ENCODE measurements at places on chromosomes 5 and 9.

- no peak for DNase-seq
Measured at GRCh38 chr5:71013575-71013974, 11.6 kb downstream of the NAIP start.

DNA sequence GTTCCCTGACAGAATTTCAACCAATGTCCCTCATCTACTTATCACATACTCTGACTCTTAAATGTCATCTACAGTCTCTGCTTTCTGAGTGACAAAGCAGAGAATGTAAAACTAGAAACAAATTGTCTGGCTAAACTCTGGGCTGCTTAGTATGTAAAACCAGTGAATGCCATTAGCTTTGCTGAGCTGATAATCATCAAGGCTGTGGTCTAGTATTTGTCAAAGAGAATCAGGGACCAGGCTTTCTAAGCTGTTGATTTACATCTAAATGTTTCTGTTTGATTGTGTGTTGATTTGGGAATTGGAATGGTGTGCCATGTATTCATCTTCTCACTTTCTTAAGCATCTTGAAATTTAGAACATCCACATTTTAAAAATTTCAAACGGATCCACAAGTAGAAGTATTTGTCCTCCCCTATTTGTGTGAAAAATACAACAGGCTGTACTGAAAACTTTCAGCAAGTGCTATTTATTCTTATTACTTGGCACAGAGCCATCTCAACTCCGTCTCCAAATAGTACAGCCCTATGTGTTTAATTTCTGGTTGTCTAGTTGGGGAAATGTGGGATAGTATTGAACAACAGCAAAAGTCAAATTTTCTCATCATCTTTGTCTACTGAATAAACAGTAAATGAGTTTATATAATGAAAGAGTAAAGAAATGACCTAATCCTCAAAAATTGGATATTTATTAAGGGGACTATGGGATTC is 251.5 kb downstream of the KCTD16 start:
- no peak for DNase-seq

- DNase-seq = no peak
Measured at GRCh38 chr5:126274076-126274762, 149.0 kb upstream of the GRAMD2B start.

- no peak for DNase-seq
Measured at GRCh38 chr9:75855509-75855908, 35.0 kb upstream of the PCSK5 start.

DNA sequence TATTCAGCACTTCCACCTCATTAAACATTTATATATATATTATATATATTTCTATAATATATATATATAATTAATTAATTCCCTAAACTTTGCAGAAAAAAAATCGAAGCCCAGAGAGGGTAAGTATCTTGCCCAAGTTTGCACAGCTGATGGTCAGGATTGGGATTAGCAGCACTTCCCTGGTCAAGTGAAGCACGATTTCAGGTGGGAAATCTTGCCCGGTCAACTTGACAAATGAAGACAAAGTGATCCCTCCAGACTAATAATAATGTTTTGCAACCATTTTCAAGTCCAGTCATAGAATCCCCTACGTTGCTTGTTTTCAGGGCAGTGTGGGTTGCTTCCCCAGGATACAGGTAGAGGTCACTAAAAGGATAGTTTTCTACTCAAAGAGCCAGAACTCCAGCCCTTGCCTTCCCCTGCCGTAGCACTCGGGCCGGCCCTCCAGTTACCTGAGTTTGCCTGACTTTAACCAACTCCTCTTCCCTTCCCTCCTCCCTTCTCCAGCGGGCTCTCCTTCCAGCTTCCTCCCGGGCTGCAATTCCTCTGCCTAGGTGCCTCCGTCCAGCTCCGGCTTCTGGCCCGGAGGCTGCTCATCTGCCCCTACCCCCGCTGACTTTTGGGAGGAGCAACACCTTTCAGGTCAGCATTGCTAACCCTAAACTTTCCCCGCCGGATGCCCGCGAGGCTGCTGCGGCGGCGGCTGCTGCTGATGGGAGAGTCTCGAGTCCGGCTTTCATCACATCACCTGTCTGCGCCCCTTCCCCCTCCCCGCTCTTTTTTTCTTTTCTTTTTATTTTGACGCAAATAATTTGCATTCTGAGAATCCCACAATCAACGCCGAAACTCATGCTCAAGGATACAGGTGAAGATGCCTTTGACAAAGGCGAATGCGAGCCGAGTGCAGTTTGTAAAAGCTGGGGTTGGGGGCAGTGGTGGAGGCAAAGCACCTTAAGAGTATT is 930 bp downstream of the PRLR start:
- no peak for DNase-seq

DNA sequence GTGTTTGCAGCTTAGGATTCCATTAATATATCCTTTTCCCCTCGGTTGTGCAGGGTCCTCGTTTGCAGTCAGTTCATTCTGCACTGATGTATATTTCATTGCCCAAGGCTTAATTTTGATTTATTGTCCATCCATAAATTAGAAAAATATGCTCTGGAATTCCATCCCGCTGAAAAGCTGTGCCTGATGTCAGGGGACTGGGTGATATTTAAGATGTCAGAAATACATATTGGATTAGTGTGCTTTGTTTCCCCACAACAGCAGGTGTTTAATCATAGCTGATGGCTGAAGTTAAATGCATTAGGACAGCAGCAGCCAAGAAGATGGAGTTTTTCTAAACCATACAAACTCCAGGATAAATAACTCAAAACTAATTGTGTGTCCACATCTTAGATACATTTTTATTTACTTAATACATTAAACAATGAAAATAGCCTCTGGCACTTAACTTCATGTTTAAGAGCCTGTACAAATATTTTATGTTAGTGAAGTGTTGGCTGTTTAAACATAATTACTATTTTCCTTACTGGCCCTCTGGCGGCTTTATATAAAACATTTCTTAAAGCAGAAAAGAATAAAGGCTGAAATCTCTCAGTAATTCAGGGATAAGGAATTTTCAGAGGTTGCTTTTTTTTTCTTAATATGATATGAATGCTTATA is 170.4 kb upstream of the TBCA start:
- no peak for DNase-seq

DNA sequence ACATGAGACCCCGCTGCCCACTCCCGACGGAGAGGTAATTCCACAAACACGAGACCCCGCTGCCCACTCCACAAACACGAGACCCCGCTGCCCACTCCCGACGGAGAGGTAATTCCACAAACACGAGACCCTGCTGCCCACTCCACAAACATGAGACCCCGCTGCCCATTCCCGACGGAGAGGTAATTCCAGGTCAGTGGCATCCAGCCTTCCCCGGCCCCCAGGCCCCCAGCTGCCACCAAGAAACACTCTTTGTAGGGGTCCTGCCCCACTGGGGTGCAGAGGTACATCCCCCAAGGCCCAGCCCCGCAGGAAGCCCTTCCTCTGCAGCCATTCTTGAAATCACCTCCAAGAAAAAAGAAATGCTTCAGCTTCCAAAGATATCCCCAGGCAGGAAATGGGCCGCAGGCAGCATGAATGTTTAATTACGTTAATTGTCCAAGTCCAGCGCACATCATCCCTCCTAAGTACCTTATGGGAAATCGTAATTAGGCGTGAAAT is 115.9 kb downstream of the ADAMTS2 start:
- no peak for DNase-seq

GRCh38 chr5:1010641-1011046 is 2.0 kb downstream of the NKD2 start:
- no peak for DNase-seq

GRCh38 chr5:102196481-102196880 is 99.6 kb downstream of the SLCO4C1 start:
- DNase-seq = no peak

DNA sequence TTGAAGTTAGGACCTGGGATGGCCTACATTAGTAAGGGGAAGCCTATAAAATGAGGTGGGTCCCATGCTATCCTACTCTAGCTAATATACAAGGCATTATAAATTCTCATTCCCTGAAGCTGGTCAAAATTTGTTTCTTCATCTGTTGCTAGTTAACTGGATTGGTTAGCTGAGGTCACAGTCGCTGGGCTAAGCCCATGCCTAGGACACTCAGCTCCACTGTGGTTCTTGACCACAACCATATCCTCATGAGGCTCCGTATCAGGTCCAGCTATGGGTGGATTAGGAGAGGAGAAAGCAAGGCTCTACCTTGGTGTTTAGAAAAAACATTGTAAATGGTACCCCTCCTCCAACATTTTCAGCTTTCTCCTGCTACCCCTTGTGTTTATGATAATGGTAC is 52.8 kb upstream of the RAI14 start:
- DNase-seq = no peak

- no peak for DNase-seq
Measured at GRCh38 chr5:15966066-15966640, 213.4 kb downstream of the MARCHF11 start.

GRCh38 chr9:123111427-123112014 is 78.1 kb downstream of the GPR21 start:
- peak; percentile 11 for DNase-seq

DNA sequence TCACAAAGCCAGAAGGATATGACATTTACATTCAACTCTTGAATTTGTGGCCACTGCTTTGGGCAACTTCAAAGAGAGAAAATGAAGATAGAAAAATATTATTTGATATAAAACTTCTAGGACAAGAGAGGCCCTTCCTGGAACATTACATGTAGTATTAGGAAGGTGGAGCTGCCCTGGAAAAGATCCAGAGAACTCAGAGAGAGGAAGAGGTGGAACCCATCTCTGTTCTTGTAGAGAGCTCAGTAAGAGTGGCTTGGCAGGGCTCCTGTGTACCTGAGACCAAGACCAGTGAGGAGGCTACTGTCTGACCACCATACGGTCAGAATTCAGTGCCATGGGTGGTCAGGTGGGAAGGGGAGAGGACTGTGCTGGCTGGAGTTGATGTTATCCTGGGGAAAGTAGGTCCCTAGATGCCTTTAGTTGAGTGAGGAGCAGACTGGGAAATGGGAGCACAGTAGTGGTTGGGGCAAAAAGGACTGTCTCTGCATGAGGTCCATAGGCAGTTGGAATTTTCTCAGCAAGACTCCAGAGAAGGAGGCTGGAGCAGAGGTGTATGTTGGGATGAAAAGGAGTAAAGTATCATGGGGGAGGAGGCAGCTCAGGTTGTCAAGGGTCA is 7.6 kb downstream of the TGFBI start:
- DNase-seq = no peak

GRCh38 chr5:62708481-62709325 is 130.1 kb downstream of the LRRC70 start:
- DNase-seq = peak; percentile 25
